ENCODE measurements at places on chromosomes 1 and 21.

- no peak for DNase-seq
Measured at GRCh38 chr1:243213045-243213787, 41.9 kb downstream of the CEP170 start.

DNA sequence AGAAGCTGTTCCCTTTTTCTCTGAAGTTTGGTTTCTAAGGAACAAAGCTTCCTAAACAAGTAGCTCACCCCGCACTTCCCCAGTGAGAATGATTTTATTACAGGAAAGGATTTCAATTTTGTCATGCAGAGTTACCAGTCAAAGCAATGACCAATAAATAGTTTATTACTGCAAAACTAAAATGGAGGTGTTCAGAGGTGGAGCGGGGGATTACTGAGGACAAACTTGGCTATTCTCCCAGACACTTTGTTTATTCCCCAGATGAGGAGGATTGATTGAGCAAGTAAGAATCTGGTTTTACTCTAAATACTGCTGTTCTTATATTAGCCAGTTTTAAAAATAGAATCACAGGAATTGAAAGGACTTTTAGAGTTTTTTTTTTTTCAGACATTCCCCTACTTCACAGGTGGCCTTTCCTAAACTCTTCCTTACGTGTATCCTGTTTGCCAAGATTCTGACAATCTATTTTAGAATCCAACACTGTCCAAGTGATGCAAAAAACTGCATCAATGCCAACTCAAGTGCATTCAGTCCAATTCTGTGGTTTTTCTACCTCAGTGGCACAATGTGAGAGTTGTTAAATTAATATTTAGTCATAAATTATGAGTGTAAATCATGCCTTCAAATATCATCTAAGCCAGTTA lies 136.1 kb downstream of the TNFSF18 start:
- DNase-seq: no peak

- DNase-seq: peak; percentile 15
Measured at GRCh38 chr1:219174460-219175211, 958 bp downstream of the LYPLAL1 start.

GRCh38 chr1:186152227-186152619 lies 222.8 kb downstream of the TPR start:
- DNase-seq: no peak

DNA sequence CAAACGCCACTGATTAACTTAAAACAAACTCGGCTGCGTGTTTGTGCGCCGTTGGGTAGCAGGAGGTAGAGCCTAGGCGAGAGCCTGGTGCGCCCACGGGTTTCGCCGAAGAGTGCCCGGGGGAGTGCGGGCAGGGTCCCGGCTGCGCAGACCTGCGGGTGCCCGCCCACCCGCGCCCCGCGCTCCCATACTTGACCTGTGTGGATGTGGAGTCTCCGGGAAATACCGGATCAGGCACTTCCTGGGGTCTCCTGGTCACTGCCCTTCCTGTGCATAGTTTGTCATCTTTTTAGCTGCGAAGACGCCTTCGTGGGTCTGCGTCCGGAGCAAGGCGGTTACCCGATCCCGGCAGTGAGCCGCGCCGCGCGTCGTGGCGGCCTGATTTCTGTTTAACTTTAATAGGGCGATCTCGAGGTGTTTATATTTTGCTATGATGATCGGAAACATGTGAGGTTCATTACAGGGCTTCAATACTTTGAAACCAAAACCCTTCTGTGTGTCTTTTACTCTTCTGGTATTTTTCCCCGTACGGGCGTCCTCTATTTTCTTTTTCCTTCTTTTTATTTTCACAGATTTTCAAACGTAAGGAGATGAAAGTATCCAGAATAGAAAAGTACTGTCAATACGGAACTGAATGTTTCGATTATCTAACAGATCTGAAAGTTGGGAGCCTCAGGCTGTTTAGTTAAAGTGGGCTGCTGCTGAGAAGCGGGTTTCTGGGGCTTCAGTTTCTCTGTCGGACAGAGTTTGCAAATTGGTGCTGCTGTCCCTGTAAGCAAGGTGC lies 15.2 kb downstream of the NR5A2 start:
- peak; percentile 20 for DNase-seq

GRCh38 chr1:8660411-8660828 lies 157.0 kb downstream of the RERE start:
- no peak for DNase-seq

DNA sequence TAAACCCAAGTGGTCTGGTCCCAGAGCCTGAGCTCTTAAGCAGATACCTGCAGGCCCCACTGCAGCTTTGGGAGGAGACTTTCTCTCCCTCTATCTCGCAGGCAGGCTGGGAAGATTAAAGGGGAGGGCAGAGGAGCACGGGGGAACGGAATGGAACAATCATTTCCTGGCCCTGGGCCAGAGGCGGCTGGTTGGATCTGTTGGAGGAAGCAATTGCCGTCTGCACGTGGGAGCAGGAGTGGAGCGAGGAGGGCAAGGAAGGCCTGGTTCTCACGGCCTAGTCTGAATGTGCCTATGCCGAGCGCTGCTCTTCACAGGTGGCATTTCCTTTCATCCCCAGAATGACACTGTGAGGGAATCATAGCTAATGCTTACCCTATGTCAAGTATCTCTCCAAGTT lies 23.7 kb downstream of the NKAIN1 start:
- DNase-seq: no peak

GRCh38 chr21:31530897-31531705 lies 128.4 kb upstream of the SOD1 start:
- DNase-seq: no peak

GRCh38 chr1:184888505-184888904 lies 85.8 kb downstream of the NIBAN1 start:
- no peak for DNase-seq

GRCh38 chr1:36081926-36082485 lies 1.9 kb upstream of the TEKT2 start:
- no peak for DNase-seq

GRCh38 chr1:107533436-107533835 lies 392.6 kb downstream of the NTNG1 start:
- no peak for DNase-seq

- no peak for DNase-seq
Measured at GRCh38 chr1:112143871-112144441, 154.5 kb upstream of the KCND3 start.

DNA sequence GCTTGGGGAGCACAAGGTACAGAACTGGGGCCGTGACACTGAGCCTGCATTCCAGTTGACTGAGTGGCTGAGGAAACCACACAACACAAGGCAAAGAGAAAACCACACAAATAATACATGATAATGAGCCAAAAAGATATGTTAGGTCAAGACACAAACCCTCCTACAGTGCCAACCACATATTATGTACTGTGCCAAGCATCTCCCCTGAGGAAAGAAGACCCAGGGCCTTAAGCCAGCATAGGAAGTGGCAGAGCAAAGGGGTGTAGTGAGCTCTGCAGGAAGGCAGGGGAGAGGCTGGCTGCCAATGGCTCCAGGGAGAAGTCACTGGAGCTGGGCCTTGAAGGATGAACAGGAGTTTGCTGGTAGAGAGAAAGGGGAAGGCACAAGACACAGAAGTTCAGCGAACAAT lies 28.2 kb downstream of the CTNNBIP1 start:
- no peak for DNase-seq

GRCh38 chr1:53947172-53947907 lies 1.2 kb downstream of the LRRC42 start:
- DNase-seq: no peak

GRCh38 chr1:80447526-80447925 lies 1353.2 kb upstream of the ADGRL2 start:
- no peak for DNase-seq
